ENCODE measurements at places on chromosomes 3 and 15. TPM values are rescaled to one million over a fixed set of nuclear protein-coding genes. Genes with fewer than 3 reads are reported as not detected.

- no peaks in the 10 kb centered on the region for H3K36me3 ChIP-seq
- H3K27ac ChIP-seq, result no peak overlapping the region
- H3K4me1 ChIP-seq, result peaks cover 11% of the 10 kb centered on the region
- no peaks in the 10 kb centered on the region for H3K27me3 ChIP-seq
- peak; percentile 26 for DNase-seq
- H3K4me3 ChIP-seq, result no peak overlapping the region
Observed at GRCh38 chr15:68210821-68211655, 5.9 kb upstream of the CALML4 start.

The CPN2 gene
- total RNA-seq, result not detected

DNA sequence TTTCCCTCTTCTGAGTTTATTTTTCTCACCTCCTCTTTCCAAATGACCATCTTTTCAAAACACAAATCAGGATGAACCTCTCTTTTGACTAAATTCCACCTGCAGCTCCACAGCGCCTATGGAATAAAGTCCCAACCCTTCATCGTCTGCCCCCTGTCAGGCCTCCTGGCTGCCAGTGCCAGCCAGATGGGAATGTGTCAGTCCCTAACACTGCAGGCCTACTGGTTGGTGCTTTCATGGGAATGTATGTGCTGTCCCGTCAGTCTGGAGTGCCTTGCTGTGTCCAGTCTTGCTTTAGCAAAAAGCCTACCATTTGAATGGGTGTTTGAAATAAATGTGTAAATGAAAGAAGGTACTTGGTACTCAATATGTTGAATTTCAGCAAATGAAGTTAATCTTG lies 310.1 kb downstream of the THSD4 start:
- DNase-seq, result no peak
- no peak overlapping the region for H3K27ac ChIP-seq
- H3K4me3 ChIP-seq, result no peak overlapping the region
- peaks cover 4% of the 10 kb centered on the region for H3K27me3 ChIP-seq
- no peaks in the 10 kb centered on the region for H3K36me3 ChIP-seq

The IL17RB gene
- total RNA-seq, result 2.5 TPM

DNA sequence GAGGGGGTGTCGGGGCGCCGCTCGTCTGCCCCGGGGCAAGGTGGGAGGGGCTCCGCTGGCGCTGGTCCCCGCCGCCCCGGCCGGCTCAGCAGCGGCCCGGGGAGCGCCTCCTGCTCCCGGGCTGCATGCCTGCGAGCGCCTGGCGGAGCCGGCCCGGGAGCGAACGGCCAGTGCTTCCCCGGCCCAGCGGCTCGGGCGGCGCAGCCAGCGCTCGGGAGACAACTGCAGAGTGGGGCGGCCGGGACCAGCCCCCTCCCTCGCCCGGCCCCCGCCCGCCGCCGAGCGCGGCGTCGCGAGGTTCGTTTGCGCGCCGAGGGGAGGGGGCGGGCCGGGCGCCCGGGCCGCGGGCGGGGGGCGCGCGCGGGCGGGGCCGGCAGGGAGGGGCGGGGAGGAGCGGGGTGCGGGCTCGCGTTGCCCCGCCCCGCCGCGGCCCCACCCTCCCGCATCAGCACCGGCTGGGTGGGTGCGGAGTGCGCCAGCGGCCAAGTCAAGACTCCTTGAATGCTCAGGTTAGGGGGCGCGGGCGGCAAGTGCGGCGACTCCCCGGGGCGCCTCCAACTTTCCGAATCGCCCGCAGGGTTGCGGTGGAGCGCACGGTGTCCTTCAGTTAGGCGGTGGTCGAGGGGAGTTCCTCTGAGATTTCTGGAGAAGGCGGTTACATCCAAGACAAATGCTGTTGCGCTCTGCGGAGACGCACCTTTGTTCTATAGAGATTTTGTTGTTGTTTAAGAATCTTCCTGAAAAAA lies at the start of gene RGMA:
TSS of gene RGMA (minus strand) at position 231 of the 746 bp plus-strand sequence. CDS start 279 bp downstream, outside the sequence.
- H3K4me1 ChIP-seq, result peaks cover 15% of the 10 kb centered on the region
- H3K36me3 ChIP-seq, result no peaks in the 10 kb centered on the region
- H3K27me3 ChIP-seq, result peaks cover 41% of the 10 kb centered on the region

GRCh38 chr15:67685716-67686115 lies 139.6 kb upstream of the SKOR1 start:
- no peak overlapping the region for H3K27ac ChIP-seq
- H3K4me1 ChIP-seq, result no peaks in the 10 kb centered on the region
- no peaks in the 10 kb centered on the region for H3K27me3 ChIP-seq
- no peak overlapping the region for H3K4me3 ChIP-seq

DNA sequence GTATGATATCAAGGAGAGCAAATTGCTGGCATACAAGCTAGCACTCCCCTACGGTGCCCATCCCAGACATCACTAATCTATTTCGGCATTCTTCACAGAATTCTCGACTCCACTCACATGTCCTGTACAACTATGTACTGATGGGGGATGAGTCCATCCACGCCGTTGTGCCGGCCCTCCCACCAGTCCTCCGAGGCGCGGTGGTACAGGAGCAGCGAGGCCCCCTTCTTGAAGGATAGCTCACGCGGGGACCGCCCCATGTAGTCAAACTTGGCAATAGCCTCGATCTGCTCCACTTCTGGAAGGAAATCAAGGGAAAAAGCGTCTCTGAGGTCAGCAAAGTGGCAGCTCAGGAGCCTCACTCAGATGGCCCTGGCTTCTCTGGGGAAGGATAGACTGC lies 31.0 kb upstream of the RAD18 start:
- H3K4me3 ChIP-seq, result no peak overlapping the region
- DNase-seq, result no peak
- no peaks in the 10 kb centered on the region for H3K4me1 ChIP-seq
